Upper lobe of left lung (tissue), 6 donors: ENCODE measurements at places on chromosomes 3 and 15.

DNA sequence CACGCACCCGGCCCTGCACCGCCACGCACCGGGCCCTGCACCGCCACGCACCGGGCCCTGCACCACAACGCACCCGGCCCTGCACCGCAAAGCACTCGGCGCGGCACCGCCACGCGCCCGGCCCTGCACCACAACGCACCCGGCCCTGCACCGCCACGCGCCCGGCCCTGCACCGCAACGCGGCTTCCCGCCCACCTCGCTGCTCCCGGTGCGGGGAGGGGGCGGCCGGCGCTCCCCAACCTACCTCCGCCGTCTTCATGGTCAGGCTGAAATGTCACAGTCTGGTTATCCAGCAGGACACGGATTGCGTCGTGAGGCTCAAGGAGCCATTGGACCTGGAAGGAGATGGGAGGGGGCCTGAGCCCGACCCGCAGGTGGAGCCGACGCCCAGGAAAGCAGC lies 41.8 kb downstream of the MUC20 start:
- no peaks in the 10 kb centered on the region for H3K36me3 ChIP-seq
- no peaks in the 10 kb centered on the region for H3K4me1 ChIP-seq
- DNase-seq, result no peak
- H3K27me3 ChIP-seq, result no peaks in the 10 kb centered on the region
- no peak overlapping the region for H3K27ac ChIP-seq
- H3K4me3 ChIP-seq, result no peak overlapping the region

DNA sequence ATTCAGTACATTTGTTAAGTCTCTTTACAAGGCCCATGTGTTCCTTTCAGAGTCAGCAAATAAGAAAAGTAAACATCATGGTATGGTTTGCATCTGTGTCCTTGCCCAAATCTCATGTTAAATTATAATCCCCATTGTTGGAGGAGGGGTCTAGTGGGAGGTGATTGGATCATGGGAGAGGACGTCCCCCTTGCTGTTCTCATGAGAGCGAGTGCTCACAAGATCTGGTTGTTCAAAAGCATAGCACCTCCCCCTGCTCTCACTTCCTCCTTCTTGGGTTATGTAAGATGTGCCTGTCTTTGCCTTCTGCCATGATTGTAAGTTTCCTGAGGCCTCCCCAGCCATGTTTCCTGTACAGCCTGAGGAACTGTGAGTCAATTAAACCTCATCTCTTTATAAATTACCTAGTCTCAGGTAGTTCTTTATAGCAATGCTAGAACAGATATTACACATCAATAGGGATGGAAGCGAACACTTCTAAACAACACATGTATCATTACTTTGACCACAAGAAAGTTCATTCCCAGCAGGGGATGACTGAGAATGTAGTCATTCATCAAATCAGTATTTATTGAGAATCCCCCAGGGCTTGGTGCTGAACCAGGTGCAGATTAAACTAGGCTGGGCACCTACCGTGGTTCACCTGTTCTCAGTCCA lies 4.1 kb downstream of the EFCAB12 start:
- no peak overlapping the region for H3K27ac ChIP-seq
- no peaks in the 10 kb centered on the region for H3K36me3 ChIP-seq
- no peaks in the 10 kb centered on the region for H3K27me3 ChIP-seq
- peaks cover 13% of the 10 kb centered on the region for H3K4me1 ChIP-seq
- H3K4me3 ChIP-seq, result no peak overlapping the region

- H3K4me3 ChIP-seq, result no peak overlapping the region
- peaks cover 12% of the 10 kb centered on the region for H3K4me1 ChIP-seq
- H3K27ac ChIP-seq, result no peak overlapping the region
- peaks cover 33% of the 10 kb centered on the region for H3K36me3 ChIP-seq
- no peaks in the 10 kb centered on the region for H3K27me3 ChIP-seq
Measured at GRCh38 chr15:63608989-63609388, 11.8 kb downstream of the FBXL22 start.

DNA sequence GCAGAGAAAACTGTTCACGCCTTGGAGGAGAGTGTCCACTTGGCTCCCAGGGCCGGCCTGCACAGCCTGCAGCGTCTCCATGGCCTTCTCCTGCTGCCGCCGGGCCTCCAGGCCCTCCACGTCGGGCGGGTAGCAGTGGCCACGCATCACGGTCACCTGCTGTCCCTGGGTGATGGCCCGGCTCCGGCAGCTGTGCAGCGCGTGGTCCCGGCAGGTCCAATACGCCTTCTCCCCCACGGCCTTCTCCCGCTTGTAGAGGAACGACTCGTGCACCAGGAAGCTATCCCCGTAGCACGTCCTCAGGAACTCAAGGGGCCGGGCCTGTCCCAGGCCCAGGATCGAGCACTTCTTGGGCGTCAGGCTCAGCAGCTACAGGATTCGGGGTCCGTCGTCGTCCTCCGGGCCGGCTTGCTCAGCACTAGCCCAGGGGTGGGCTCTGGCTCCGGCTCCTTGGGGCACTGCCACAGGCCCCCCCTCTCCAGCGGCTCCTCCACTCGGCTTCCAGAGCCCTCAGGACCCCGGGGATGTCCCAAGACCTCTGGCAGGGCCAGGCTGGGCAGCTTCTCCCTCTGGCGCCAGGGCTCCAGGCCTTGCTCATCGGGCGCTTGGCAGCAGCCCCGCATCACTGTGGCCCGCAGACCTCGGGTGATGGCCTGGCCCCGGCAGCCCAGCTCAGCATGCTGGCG lies 83.6 kb upstream of the FXR1 start:
- H3K27ac ChIP-seq, result no peak overlapping the region
- no peak overlapping the region for H3K4me3 ChIP-seq
- H3K27me3 ChIP-seq, result no peaks in the 10 kb centered on the region
- DNase-seq, result peak; percentile 74
- no peaks in the 10 kb centered on the region for H3K4me1 ChIP-seq

GRCh38 chr3:52800079-52800478 lies 5.5 kb downstream of the ITIH3 start:
- H3K27ac ChIP-seq, result no peak overlapping the region
- H3K36me3 ChIP-seq, result no peaks in the 10 kb centered on the region
- H3K27me3 ChIP-seq, result no peaks in the 10 kb centered on the region
- H3K4me1 ChIP-seq, result no peaks in the 10 kb centered on the region

- no peaks in the 10 kb centered on the region for H3K4me1 ChIP-seq
- DNase-seq, result no peak
- no peaks in the 10 kb centered on the region for H3K36me3 ChIP-seq
Measured at GRCh38 chr3:87436781-87437543, 160.6 kb upstream of the POU1F1 start.

- peaks cover 5% of the 10 kb centered on the region for H3K36me3 ChIP-seq
- H3K4me1 ChIP-seq, result peaks cover 29% of the 10 kb centered on the region
- no peak overlapping the region for H3K4me3 ChIP-seq
- H3K27ac ChIP-seq, result no peak overlapping the region
- DNase-seq, result no peak
- no peaks in the 10 kb centered on the region for H3K27me3 ChIP-seq
Measured at GRCh38 chr3:179606534-179607085, 2.0 kb downstream of the NDUFB5 start.

DNA sequence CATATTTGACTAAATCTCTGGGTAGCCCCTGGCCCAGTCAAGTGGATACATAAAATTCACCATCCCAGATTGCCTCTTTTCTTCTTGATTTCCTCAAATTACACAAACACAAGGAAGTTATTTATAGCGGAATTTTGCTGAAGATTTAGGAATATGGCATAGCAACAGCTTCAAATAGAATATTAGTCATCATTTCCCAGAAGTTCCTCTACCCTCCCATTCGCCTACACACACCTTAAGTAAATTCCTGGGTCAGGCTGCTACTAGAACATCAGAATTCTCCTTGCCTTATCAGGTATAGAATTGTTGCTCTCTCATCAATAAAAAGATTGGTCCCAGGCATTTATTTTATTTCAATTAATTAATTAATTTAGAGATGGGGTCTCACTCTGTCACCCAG lies 31.6 kb downstream of the MESD start:
- no peak for DNase-seq
- H3K4me1 ChIP-seq, result no peaks in the 10 kb centered on the region
- no peak overlapping the region for H3K4me3 ChIP-seq
- peaks cover 29% of the 10 kb centered on the region for H3K36me3 ChIP-seq

DNA sequence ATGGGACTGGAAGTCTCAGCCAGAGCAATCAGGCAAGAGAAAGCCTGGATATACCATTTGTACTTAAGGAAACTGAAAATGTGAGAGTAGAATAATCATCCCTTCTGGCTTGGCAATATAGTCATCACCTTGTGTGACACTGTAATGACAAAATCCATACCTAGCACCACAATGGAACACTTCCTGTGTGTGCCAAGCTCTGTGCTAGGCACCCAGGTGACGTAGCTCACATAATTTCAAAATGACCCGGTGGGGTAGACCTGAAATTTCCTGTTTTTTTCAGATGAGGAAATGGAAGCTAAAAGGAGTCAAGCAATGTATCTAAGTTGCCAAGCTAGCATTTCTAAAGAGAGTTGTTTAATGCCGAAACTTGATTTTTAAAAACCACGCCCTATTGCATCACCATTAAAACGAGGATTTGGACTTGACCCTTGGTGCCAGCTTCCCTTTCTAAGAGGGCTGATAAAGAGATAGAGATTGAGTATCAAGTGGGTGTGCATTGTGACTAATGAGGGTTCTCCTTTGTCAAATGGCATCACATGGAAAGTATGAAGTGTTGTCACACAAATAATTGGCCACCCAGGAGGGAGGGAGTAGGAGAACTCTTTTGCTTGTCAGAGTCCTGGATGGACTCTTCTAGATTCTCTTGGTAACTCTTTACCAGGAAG lies 141.3 kb upstream of the PDZRN3 start:
- H3K4me3 ChIP-seq, result no peak overlapping the region
- no peaks in the 10 kb centered on the region for H3K4me1 ChIP-seq
- no peak for DNase-seq
- H3K36me3 ChIP-seq, result no peaks in the 10 kb centered on the region
- H3K27me3 ChIP-seq, result no peaks in the 10 kb centered on the region

- H3K4me1 ChIP-seq, result peaks cover 20% of the 10 kb centered on the region
- no peaks in the 10 kb centered on the region for H3K27me3 ChIP-seq
- no peak overlapping the region for H3K4me3 ChIP-seq
- no peak for DNase-seq
- no peak overlapping the region for H3K27ac ChIP-seq
Measured at GRCh38 chr3:120198305-120198878, 86.6 kb downstream of the GPR156 start.

DNA sequence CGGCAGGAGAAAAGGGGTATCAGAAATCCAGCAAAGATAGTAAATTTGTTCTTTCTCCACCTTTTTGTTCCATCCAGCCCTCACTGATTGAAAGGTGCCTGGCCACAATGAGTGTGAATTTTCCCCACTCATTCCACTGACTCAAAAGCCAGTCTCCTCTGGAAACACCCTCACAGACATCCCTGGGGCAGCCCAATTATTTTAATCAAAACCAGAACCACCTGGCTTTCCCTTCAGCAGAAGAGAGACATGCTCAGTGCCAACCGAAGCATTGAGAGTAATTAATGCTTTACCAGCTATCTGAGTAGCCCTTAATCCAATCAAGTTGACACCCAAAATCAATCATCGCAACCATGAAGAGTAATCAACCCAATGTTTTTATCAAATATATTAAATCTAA lies 1129.6 kb upstream of the GBE1 start:
- H3K36me3 ChIP-seq, result no peaks in the 10 kb centered on the region
- H3K4me1 ChIP-seq, result no peaks in the 10 kb centered on the region
- no peaks in the 10 kb centered on the region for H3K27me3 ChIP-seq
- DNase-seq, result no peak

- peak overlapping the region; percentile 58 for H3K4me3 ChIP-seq
- H3K27me3 ChIP-seq, result peaks cover 20% of the 10 kb centered on the region
- H3K4me1 ChIP-seq, result peaks cover 22% of the 10 kb centered on the region
- peak; percentile 81 for DNase-seq
- peak overlapping the region; percentile 22 for H3K27ac ChIP-seq
Measured at GRCh38 chr3:197828-198491, 1.4 kb downstream of the CHL1 start.

DNA sequence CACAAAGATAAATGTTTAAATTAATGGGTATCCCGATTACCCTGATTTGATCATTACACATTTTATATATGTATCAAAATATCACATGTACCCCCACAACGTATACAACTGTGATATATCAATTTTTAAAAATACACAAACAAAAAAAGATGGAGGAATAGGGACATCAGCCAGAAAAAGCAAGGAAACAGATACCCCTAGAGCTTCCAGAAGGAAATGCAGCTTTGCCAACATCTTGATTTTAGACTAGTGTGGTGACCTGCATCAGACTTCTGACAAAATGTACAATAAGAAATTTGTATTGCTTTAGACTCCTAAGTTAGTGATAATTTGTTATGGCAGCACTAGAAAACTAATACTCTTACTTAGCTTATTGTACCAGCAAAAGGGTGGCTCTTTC lies 483.8 kb downstream of the TUSC7 start:
- H3K27me3 ChIP-seq, result no peaks in the 10 kb centered on the region
- H3K4me1 ChIP-seq, result no peaks in the 10 kb centered on the region
- H3K4me3 ChIP-seq, result no peak overlapping the region

GRCh38 chr15:69685512-69686452 lies 233.2 kb downstream of the RPLP1 start:
- H3K4me1 ChIP-seq, result peaks cover 6% of the 10 kb centered on the region
- no peak overlapping the region for H3K27ac ChIP-seq
- no peaks in the 10 kb centered on the region for H3K36me3 ChIP-seq
- no peak overlapping the region for H3K4me3 ChIP-seq
- no peaks in the 10 kb centered on the region for H3K27me3 ChIP-seq

GRCh38 chr3:183591881-183592521 lies 36.5 kb upstream of the KLHL6 start:
- H3K27ac ChIP-seq, result no peak overlapping the region
- DNase-seq, result no peak
- no peaks in the 10 kb centered on the region for H3K27me3 ChIP-seq
- no peak overlapping the region for H3K4me3 ChIP-seq

- H3K27me3 ChIP-seq, result no peaks in the 10 kb centered on the region
- H3K4me3 ChIP-seq, result no peak overlapping the region
- no peaks in the 10 kb centered on the region for H3K36me3 ChIP-seq
- H3K27ac ChIP-seq, result no peak overlapping the region
- no peaks in the 10 kb centered on the region for H3K4me1 ChIP-seq
Measured at GRCh38 chr15:61138156-61138555, 90.9 kb downstream of the RORA start.

- no peaks in the 10 kb centered on the region for H3K36me3 ChIP-seq
- no peaks in the 10 kb centered on the region for H3K27me3 ChIP-seq
- DNase-seq, result no peak
- peaks cover 40% of the 10 kb centered on the region for H3K4me1 ChIP-seq
Measured at GRCh38 chr3:127768346-127769008, 53.8 kb downstream of the MGLL start.

- no peak overlapping the region for H3K4me3 ChIP-seq
- H3K4me1 ChIP-seq, result no peaks in the 10 kb centered on the region
- H3K27me3 ChIP-seq, result no peaks in the 10 kb centered on the region
- H3K36me3 ChIP-seq, result no peaks in the 10 kb centered on the region
- H3K27ac ChIP-seq, result no peak overlapping the region
Measured at GRCh38 chr15:35602836-35603235, 56.9 kb upstream of the DPH6 start.

- no peaks in the 10 kb centered on the region for H3K36me3 ChIP-seq
- no peak for DNase-seq
- no peak overlapping the region for H3K4me3 ChIP-seq
- H3K27ac ChIP-seq, result no peak overlapping the region
- no peaks in the 10 kb centered on the region for H3K27me3 ChIP-seq
Measured at GRCh38 chr3:94734206-94734605, 671.3 kb downstream of the NSUN3 start.
